Right cardiac atrium (tissue), 5 donors: ENCODE measurements at places on chromosomes 6 and 20. TPM values are rescaled to one million over a fixed set of nuclear protein-coding genes. Genes with fewer than 3 reads are reported as not detected.

Gene ANKRD66
- total RNA-seq, result not detected

Gene TINAG
- total RNA-seq, result 0.76 TPM

Gene GSTA3
- not detected for total RNA-seq

Gene PGBD1
- total RNA-seq, result 3.2 TPM

Gene HSD17B8
- 18.4 TPM for total RNA-seq

Gene DDO
- total RNA-seq, result 19.7 TPM

Gene SRMS
- not detected for total RNA-seq

Gene CAPN11
- not detected for total RNA-seq

Gene SULF2
- 49.2 TPM for total RNA-seq

Gene KIAA0408
- 3.8 TPM for total RNA-seq

Gene SLC17A3
- not detected for total RNA-seq

Gene DZANK1
- total RNA-seq, result 0.71 TPM

Gene GINS1
- total RNA-seq, result 0.51 TPM

Gene STMND1
- total RNA-seq, result not detected

Gene EZR
- total RNA-seq, result 246 TPM

Gene KIFC1
- total RNA-seq, result 1.2 TPM

Gene WFDC5
- not detected for total RNA-seq

Gene SLC32A1
- total RNA-seq, result not detected

Gene C20orf144
- total RNA-seq, result not detected

Gene C20orf141
- total RNA-seq, result not detected

Gene GPSM3
- 9.5 TPM for total RNA-seq

Gene TNXB
- total RNA-seq, result 182 TPM

Gene MOXD1
- total RNA-seq, result 1.8 TPM

Gene FRK
- total RNA-seq, result 4.5 TPM

Gene C6orf141
- 0.23 TPM for total RNA-seq

Gene DNAAF9
- 15.3 TPM for total RNA-seq

Gene MEP1A
- not detected for total RNA-seq

Gene TMEM151B
- not detected for total RNA-seq

Gene ADGRB3
- total RNA-seq, result 1.6 TPM

Gene MDFI
- 11.9 TPM for total RNA-seq

Gene OR11A1
- not detected for total RNA-seq

Gene CAGE1
- 0.11 TPM for total RNA-seq

Gene KCNS1
- total RNA-seq, result 0.37 TPM

Gene FAM210B
- total RNA-seq, result 37.9 TPM

Gene POM121L2
- not detected for total RNA-seq
